NCI-H1694 treated with DMSO at 0.1 percent for 48 hours (cell line): ENCODE measurements at places on chromosomes 7 and 10.

DNA sequence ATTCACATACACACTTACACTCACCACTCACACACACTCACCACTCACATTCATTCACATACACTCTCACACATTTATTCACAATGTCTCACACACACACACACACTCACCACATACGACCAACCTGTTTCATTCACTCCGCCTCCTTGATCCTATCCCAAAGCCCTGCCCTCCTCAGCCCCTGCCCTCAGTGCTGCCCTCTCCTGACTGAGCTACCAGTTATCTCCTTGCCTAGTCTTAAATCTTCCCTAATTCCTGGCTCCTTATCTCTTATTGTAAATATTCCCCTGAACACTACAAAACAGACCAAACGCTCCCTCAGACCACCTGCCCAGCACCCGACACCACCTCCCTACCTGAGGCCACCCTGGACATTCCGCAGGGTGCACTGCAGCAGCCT is 26.1 kb upstream of the C10orf120 start:
- no peak for DNase-seq

DNA sequence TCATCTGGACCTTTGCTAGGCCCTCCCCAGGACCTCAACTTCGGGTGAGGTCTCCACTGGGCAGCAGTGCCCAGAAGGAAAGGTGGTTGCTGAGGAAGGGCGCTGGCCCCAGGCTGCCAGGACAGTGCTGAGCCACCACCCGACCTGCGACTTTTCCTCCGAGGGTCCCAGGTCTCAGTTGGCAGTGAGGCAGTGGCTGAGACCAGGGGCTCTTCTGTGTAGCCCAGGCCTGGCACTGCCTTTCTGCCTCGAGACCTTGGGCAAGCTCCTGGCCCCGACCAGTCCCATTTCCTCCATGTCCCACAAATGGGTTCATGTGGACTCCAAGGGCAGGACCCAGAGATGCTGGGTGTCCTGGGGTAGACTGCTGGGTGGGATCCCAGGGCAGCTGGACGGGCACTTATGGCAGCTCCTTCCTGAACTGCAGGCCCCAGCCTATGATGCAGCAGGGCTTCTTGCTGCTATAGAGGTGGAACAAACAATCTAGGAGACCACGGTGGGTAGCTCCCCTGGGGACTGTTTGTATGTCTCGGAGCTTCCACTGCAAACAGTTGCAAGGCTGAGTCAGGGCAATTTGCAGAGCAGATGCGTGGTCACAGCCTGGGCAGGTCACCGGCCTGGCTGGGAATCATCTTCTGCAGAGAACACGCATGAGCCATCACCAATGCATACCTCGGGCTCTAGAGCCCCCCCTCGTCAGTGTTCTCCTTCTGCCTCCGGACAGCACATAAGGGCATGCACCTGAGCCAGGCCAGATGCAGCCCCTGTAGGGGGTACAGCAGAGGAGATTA is 17.9 kb upstream of the LRRC18 start:
- DNase-seq, result no peak

- DNase-seq, result no peak
These were observed 20.2 kb downstream of the HIP1 start for GRCh38 chr7:75718390-75719031.

DNA sequence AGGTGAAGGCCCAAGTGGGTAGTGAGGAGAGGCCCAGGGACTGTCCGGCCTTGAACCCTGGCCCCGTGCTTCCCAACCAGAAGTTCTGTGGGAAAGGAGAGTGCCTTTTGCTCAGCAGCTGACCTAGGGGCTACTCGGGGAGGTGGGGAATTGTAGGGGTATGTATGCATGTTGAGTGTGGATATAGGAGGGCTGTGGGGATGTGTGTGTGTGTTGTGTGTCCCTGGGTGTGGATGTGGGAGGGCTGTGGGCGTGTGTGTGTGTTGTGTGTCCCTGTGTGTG is 12.2 kb downstream of the EPHB6 start:
- no peak for DNase-seq
